ENCODE measurements at places on chromosomes 11 and 22. TPM values are rescaled to one million over a fixed set of nuclear protein-coding genes. Genes with fewer than 3 reads are reported as not detected.

GRCh38 chr11:66473608-66474515, 6.4 kb upstream of the DPP3 start:
- no peak for DNase-seq
- H3K27ac ChIP-seq = no peak overlapping the region
- H3K36me3 ChIP-seq = no peaks in the 10 kb centered on the region
- peaks cover 3% of the 10 kb centered on the region for H3K4me1 ChIP-seq
- H3K27me3 ChIP-seq = no peaks in the 10 kb centered on the region

FXYD2 gene
- total RNA-seq = 1.3 TPM

- H3K27ac ChIP-seq = no peak overlapping the region
- H3K4me1 ChIP-seq = peaks cover 35% of the 10 kb centered on the region
- H3K4me3 ChIP-seq = peak overlapping the region; percentile 1
- DNase-seq = no peak
- H3K36me3 ChIP-seq = peaks cover 23% of the 10 kb centered on the region
- H3K27me3 ChIP-seq = no peaks in the 10 kb centered on the region
These were observed 2.0 kb upstream of the ANKRD42 start for GRCh38 chr11:83191491-83191890.

- no peak overlapping the region for H3K27ac ChIP-seq
- no peaks in the 10 kb centered on the region for H3K36me3 ChIP-seq
- no peak for DNase-seq
- peaks cover 11% of the 10 kb centered on the region for H3K27me3 ChIP-seq
These were observed 628 bp upstream of the CRYBB1 start for GRCh38 chr22:26618455-26618854.

CCDC188 gene
- total RNA-seq = 0.12 TPM

POLDIP3 gene
- total RNA-seq = 97.7 TPM

DLG2 gene
- 0.85 TPM for total RNA-seq

DNA sequence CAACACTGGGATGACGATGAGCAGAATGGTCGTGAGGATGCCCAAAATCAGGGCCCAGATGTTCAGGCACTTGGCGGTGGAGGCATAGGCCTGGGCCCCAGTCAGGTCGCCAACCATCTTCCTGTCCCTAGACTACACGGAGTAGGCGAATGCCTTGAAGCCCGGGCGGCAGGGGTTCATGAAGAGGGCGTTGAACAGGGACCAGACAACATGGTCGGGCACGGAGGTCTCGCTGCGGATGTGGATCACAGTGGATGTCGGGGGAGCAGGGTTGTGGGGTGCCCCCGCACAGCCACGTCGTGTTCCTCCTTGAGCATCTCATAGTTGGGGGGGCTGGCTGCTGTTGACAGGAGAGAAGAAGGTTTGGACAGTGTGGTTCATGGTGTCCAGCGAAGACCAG, 9.5 kb downstream of the MYEOV start:
- no peaks in the 10 kb centered on the region for H3K36me3 ChIP-seq
- no peak overlapping the region for H3K27ac ChIP-seq
- H3K27me3 ChIP-seq = no peaks in the 10 kb centered on the region
- no peak overlapping the region for H3K4me3 ChIP-seq
- DNase-seq = no peak

POTEH gene
- total RNA-seq = not detected

DNA sequence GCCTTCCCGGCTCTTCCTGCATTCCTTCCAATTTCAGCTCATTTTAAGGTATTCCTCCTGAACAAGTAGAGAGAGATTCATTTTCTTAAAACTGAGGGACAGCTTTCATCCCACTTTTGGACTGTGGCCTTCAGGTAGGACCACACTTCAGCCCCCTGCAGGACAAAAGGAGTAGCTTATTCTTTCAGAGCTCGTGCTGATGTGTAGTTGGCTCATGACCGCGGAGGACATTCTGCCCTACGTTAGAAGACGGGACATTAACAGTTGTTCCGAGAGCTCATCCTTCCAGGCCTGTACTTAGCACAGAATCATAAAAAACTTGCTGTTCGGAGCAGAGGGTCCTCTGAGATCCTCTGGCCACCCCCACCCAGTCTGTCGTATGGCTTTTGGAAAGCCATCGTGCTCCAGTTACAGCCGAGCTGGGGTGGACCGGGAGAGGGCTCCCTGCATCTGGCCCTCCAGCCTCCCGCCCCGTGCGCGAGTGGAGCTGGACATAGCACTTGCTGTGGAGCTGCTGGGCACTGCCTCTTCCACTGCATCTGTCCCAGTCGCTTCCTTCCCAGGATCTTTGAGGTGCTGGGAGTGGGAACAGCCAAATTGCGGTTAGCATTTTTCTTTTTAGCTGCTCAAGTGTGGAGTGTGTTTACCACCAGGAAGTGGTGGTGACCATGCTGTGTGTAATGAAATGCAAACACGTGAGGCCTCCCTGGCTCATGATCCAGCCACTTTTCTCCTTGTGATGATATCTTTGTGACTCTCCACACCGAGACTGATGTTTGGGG, 250.3 kb downstream of the TBC1D22A start:
- no peak for DNase-seq
- peak overlapping the region; percentile 60 for H3K27ac ChIP-seq
- no peak overlapping the region for H3K4me3 ChIP-seq
- peaks cover 10% of the 10 kb centered on the region for H3K36me3 ChIP-seq

PLEKHB1 gene
- 12.6 TPM for total RNA-seq

- no peaks in the 10 kb centered on the region for H3K4me1 ChIP-seq
- no peak overlapping the region for H3K27ac ChIP-seq
- H3K27me3 ChIP-seq = no peaks in the 10 kb centered on the region
- no peaks in the 10 kb centered on the region for H3K36me3 ChIP-seq
These were observed 18.4 kb downstream of the MTMR3 start for GRCh38 chr22:29901354-29901753.

DNA sequence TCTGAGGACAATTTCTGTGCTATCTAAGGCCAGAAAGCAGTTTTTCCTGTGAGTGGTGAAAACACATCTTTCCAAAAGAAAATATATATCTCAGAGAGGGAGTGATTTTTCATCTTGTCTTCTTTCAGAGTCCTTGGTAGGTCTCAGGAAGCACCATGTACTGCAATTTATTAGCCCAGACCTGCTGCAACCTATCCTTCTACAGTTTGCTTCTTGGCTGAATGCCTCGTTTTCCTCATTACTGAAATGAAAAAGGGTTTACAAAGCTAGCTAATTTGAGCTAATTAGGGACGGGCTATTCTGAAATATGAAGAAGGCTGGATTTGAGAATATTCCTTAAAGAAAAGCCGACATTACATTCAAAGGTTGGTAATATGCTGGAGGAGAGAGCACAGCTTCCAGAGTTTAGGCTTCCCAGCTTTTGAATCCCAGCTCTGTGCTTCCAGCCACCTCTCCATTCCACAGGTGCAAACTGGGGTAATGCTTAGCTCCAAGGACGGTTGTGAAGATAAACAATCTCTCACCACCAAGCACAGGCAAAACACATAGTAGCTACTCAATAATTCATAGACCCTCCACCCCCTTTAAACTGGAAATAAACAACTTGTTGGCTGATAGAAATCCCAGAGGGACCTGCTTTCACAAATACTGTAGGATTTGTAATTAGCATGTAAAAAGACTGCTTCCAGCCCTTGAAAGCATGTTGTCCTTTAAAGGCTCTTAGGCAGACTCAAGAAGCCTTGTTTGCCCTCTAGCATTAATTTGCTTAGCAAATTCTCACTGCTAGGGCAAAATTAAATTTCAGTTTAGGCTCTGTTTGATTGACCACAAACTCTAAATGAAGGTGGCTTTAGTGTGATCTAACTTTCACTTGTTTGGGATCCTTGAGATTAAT, 24.5 kb upstream of the SESN3 start:
- peak overlapping the region; percentile 84 for H3K27ac ChIP-seq
- peaks cover 46% of the 10 kb centered on the region for H3K4me1 ChIP-seq

GRCh38 chr11:67345247-67345919, 8.0 kb downstream of the POLD4 start:
- H3K36me3 ChIP-seq = no peaks in the 10 kb centered on the region
- peak overlapping the region; percentile 37 for H3K27ac ChIP-seq
- H3K4me3 ChIP-seq = no peak overlapping the region
- peaks cover 31% of the 10 kb centered on the region for H3K4me1 ChIP-seq

NXPE4 gene
- total RNA-seq = not detected

WNT11 gene
- total RNA-seq = not detected

KCNJ4 gene
- not detected for total RNA-seq

LPXN gene
- total RNA-seq = 208 TPM

DNA sequence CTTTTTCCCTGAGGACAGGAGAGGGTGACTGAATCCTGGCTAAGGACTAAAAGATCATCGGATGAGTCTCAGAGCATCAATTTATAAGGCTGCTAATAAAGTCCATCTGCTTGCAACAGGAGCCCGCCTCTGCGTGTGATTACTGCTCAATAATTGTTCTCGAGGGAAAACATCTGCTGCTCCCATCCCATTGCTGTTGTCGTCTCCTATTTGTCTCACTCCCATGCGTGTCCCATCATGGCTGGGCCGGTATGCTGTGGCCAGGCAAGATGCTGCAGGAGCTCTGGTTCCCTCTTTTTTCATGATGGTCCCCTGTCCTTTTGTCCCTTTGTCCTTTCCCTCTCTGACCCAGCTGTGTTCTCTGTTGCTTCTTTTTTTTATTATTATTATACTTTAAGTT, 121.2 kb downstream of the SPATA19 start:
- H3K36me3 ChIP-seq = no peaks in the 10 kb centered on the region
- no peaks in the 10 kb centered on the region for H3K4me1 ChIP-seq
- no peak for DNase-seq
- no peak overlapping the region for H3K4me3 ChIP-seq

DNA sequence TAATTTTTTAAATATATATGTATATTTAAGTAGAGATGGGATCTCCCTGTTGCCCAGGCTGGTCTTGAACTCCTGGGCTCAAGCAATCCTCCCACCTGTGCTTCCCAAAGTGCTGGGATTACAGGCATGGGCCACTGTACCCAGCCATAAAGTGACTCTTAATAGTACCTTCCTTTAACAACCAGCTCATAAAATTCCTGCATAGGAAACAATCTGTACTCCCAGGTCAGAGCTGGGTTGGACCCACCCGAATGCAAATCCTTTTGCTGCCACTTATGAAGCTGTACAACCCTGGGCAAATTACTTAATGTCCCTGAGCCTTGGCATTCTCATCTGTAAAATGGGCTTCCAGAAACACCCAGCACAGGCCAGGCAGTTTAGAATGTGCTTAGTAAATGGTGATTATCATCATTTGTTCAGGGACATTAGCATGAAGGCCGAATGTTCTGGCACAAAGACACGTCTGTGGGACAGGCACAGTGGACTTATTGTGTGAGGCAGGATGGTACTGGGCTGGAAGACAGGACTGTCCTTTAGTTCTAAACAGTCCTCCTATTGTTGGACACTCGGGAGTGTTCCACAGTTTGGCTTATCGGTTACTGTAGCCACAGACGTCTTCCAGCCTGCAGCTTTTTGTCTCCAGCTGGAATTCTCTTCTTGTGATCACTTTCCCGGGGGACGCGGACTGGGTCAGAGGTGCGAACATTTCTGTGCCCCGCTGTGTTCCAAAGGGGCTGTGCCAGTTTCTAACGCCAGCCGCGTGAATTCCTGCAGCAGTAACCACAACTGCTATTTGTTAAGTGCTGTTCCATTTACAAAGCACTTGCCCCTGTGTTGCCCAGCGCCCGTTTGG, 6.0 kb downstream of the PDXP start:
- peaks cover 30% of the 10 kb centered on the region for H3K4me1 ChIP-seq
- H3K4me3 ChIP-seq = no peak overlapping the region
- H3K27ac ChIP-seq = no peak overlapping the region
